ENCODE measurements at places on chromosomes 16 and 17. TPM values are rescaled to one million over a fixed set of nuclear protein-coding genes. Genes with fewer than 3 reads are reported as not detected.

Gene TAT
- total RNA-seq, result not detected

Gene CCL11
- total RNA-seq, result not detected

DNA sequence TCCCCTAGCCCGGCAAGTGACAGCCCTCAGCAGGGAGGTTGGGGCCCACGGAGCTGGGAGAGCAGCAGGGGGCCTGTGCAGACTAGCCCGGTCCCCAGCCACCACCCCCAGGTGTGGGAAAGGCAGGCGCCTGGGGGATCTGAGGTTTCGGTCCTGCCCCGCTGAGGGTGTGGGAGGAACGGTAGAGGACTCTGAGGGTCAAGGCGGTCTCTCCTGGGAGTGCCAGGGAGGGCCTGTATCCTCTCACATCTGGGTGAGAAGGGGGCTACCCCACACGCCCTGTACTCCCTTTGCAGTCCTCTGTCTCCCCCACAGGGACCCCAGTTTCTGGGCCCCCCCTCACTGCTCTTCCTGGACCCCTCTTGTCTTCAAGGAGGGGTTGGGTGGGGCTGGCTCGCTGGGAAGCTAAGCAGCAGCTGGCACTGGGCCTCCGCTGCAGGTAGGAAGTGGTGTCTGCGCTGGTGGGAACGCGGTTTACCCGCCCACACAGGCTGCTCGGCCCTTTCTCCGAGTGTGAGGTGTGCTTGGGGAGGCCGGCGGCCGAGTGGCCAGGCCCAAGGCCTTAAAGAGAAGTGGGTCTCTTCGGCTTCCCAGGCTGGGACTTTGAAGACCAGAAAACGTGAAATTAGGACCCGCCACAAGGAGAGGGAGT is 15.4 kb downstream of the CD7 start:
- DNase-seq, result no peak

DNA sequence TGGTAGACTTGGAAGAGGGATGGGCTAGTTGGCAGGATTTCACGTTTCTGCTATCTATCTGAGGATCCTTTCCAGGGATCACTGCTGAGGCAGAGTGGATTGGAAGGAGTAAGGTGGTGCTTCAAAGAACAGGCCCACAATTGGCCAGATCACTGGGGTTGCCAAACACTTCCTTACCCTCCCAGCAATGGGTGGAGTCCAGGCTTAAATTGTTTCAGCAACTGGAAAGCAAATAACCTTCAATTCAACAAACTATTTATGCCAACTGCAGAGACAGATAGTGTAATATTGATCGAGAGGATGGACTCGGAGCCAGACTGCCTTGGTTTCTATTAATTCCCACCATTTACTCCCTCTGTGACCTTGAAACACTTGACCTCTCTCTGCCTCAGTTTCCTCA is 2.1 kb downstream of the ARRB2 start:
- DNase-seq, result no peak

GRCh38 chr17:48647963-48648245 is 21.7 kb upstream of the HOXB9 start:
- DNase-seq, result no peak

DNA sequence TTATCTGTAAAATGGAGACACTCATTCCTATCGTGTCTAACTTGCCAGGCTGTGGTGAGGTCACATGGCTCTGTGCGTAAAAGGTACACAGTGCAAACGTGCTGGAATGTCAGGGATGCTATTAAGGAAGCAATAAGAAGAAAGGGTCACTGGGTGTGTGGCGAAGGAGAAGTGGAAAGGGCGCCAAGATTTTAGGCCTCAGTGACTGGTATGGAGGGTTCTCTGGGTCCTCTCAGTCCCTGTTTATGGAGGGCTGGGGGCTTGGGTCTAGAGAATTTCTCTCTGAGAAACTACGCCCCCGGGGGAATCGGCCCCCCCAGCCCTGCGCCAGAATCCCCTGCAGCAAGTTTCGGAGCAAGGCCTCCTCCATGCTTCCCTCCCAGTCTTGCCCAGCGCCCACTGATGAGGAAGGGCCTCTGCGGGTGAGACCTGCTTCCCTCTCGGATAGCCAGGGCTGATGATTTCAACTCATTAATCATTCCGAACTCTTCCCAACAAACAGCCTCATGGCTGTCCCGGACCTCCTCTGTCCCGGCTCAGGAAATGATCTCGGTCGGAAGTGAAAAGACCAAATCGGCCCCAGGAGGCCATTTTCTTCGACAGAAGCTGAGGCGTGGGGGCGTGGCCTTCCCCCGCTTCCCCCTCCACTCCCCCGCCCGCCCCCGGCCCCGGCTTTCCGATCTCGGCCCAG is 1.2 kb upstream of the HEXIM1 start:
- DNase-seq, result peak; percentile 89

Gene AATK
- total RNA-seq, result 2.8 TPM

DNA sequence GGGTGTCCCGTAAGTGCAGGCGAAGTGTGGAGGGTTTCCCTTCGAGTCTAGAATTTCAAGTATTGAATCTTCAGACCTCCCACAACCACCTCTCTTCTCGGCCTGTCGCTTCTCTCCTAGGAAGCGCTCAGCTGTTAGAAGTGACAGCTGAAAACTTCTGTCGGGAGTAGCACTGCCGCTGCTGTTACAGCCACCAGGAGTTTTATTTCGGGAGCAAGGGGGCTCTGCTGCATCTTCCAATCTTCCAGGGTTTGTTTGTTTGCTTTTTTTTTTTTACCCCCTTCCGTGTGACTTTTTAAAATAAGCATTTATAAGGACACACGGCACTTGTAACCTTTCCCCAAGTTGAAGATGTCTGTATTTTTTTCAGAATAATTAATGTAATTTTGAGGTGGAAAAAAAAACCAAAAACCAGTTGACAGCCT is 767 bp downstream of the RPS6KB1 start:
- DNase-seq, result no peak

Gene ZG16
- not detected for total RNA-seq

Gene COL1A1
- total RNA-seq, result 5,022 TPM

DNA sequence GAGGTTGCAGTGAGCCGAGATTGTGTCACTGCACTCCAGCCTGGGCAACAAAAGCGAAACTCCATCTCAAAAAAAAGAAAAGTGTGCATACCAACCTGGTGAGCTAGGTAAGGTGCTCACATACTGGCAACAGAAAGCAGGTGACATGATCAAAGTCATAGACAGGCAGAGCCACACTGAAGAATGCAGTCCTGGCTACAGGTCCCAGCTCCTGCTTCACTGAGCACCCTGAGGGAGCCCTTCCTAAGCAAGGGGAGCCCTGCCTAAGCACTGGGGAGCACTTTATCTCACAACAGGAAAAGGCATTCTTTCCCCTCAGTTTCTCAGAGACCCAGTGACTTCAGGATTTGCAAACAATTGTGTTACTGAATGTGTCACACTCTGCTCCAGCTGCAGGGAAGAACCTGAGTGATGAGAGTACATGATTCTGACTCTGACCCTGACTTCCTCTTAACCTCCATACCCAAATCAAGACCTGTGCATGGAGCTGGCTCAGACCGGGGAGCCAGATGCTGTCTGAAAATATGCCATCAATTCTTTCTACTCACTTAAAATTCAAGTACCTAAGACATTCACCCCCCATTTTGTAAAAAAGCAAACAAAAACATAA is 40.5 kb downstream of the ANKRD11 start:
- no peak for DNase-seq

Gene SLC12A3
- not detected for total RNA-seq

Gene PDIA2
- total RNA-seq, result 1.1 TPM

GRCh38 chr17:3659541-3660111 is 8.8 kb downstream of the TAX1BP3 start:
- DNase-seq, result peak; percentile 33

Gene ZNF287
- 5.2 TPM for total RNA-seq

DNA sequence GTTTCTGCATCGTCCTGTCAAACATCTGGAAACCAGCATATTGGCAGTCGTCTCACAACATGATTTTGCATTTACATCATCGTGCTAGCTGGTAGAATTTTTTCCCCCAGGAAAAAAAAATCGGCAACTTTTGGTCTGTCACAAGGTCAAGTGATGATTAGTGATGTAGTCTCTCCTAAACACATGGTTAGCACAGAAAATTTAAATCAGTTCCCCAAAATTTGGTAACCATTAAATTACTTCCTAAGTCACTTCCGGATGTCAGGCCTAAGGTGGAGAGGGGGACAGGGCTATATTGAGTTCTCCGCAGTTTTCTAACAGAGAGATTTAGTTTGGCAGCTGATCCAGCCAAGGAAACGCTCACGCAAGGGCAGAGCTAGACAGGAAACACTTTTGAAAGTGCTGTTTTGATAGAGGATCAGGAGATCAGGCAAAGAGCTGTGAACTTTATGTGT is 271.0 kb upstream of the TBX2 start:
- DNase-seq, result peak; percentile 90

DNA sequence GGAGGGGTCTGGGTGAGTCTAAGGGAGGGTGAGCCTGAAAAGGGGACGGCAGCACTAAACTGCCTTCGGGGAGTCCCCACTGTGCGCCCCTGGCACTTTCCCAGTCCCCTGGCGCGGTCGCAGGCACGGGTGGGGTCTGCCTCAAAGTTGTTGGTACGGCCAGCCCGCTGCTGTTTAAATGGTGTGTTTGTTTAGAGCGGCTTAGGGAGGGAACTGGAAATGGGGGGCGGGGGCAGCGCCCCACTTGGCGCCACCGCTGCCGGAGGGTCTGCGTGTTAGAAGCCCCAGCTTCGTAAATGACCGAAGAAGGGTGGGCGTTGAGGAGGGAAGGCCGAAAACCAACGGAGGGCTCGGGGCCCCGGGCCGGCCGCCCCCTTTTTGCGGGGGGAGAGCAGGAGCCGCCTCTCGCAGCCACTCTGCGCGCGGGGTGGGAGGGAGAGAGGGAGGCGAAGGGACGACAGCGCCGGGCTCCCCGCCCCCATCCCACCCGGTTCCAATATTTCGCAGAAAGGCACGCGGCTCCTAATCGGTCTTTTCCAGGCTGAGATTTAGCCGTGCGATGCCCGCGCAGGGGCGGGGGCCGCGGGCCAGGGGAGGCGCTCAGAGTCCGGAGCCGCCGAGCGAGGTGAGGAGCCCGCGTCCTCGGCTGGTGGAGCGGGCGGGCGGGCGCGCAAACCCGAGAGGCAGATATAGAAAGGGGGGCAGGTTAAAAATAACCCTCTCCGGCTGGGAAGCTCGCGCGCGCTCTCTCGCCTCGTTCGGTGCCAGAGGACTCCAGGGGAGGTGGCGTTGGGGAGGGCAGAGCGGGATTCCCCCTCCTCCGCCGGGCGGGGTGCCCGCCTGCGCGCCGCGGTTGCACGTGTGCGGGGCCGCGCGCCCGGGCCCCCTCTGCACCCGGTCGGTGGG is 54.9 kb downstream of the SREBF1 start:
- peak; percentile 62 for DNase-seq

Gene TPSG1
- total RNA-seq, result not detected

DNA sequence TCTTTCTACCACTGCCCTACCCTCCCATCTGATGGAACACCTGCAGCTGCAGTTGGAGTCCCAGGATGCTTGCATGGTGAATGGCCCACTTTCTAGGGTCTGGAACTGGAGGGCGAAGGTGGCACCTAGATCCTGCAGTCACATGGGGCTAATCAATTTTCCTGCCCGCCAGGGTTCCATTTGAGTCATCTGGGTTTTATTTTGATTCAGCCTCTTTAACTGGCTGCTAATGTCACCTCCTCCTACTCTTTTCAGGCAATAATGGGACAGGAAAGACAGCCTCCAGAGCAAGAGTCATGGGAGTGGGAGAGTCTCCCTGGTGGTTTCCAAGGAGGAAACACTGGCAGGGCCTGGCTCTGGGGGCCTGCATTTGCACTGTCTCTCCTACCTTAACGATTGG is 3.8 kb upstream of the TBKBP1 start:
- DNase-seq, result no peak

DNA sequence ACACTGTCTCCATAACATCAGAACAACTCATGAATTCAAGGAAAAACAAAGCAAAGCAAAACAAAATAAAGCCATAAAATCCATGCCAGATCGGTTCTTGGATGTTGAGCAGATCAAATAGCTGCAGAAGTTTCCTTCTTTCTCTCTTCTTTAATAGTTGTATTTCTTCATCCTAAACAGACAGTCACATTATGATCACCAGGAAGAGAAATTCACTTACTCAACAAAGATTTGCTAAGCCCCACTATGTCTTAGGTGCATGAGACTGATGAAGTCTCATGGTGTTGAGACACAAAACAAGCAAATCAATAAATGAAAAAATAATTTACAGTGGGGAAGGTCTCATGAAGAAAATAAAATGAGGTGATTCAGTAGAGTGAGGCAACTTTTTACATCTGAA is 72.8 kb downstream of the WIPI1 start:
- DNase-seq, result no peak

DNA sequence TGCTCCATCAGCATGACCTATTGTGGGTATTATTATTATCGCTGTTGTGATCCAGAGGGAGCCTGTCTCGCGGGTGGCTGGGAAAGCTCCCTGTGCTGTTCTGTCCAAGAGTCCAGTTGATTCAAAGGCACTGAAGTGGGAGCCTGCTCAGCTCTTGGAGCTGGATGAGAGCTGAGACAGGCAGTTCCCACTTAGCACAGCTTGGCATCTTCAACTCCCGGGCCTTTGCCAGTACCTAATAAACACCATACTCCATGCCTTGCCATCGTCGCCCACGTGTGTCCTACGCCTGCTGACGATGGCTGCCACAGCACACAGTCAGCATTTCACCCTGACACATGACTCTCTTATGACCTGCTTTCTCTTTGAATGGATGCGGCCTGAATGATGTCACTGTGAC is 32.6 kb downstream of the RTN4RL1 start:
- no peak for DNase-seq

GRCh38 chr16:4948903-4949766 is 9.0 kb upstream of the SEC14L5 start:
- DNase-seq, result no peak

- no peak for DNase-seq
These were observed 227.1 kb downstream of the MAP2K4 start for GRCh38 chr17:12247761-12248160.

Gene HSBP1
- 59.5 TPM for total RNA-seq

GRCh38 chr17:81277421-81277820 is 17.7 kb downstream of the SLC38A10 start:
- DNase-seq, result no peak

GRCh38 chr17:8631554-8631877 is 991 bp upstream of the MYH10 start:
- DNase-seq, result peak; percentile 43

- no peak for DNase-seq
These were observed at the start of gene NPTX1 for GRCh38 chr17:80475910-80476876. TSS of gene NPTX1 (minus strand) at chr17:80476607. CDS start at chr17:80476446, 161 bp downstream.

Gene CTRB1
- not detected for total RNA-seq

Gene NETO2
- total RNA-seq, result 8.9 TPM

Gene ALOX12B
- total RNA-seq, result 10.9 TPM

Gene SPECC1
- 21.3 TPM for total RNA-seq

Gene KRT14
- total RNA-seq, result 763 TPM

Measured in skin of body (tissue), 3 donors.